AML-193 (cell line): ENCODE measurements at places on chromosomes 7 and 10.

- DNase-seq: no peak
These were observed 6.5 kb downstream of the MNX1 start for GRCh38 chr7:157003756-157004520.

DNA sequence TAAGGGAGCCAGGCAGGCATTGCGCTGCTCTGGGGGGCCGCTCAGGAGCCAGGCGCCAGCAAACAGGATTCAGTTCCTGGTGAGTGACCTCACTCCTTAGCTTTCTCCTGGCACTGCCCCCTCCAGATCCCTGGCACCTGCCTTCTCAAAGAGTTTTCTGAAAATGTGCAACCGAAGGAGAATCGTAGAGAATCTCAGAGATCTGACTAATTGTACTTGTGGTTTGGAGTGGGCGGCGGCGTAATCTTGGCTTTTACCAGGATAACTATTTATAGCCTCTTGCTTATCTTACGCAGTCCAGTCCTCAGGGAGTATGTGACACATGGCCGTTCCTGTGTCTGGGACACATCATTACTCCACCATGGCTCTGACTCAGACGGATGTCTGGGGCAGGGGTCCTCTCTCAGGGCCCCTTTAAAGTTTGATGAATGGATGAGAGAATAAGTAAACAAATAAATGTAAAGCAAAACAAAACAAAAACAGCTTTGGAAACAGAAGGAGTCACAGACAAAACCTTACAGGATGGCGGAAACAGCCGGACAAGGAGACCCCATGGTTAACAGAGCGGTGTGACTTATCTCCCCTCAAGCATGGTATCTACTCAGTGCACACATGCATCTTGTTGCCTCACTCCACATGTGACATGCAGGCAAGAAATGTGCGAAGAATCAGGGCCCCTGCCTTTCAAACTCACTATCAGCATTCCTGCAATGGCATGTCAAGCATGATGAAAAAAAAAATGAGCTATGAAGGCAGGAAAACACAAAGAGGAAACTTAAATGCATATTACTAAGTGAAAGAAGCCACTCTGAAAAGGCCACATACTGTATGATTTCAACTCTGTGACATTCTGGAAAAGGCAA, 99.7 kb downstream of the TNS3 start:
- DNase-seq: no peak

GRCh38 chr7:41287559-41288335, 415.1 kb downstream of the INHBA start:
- DNase-seq: no peak

DNA sequence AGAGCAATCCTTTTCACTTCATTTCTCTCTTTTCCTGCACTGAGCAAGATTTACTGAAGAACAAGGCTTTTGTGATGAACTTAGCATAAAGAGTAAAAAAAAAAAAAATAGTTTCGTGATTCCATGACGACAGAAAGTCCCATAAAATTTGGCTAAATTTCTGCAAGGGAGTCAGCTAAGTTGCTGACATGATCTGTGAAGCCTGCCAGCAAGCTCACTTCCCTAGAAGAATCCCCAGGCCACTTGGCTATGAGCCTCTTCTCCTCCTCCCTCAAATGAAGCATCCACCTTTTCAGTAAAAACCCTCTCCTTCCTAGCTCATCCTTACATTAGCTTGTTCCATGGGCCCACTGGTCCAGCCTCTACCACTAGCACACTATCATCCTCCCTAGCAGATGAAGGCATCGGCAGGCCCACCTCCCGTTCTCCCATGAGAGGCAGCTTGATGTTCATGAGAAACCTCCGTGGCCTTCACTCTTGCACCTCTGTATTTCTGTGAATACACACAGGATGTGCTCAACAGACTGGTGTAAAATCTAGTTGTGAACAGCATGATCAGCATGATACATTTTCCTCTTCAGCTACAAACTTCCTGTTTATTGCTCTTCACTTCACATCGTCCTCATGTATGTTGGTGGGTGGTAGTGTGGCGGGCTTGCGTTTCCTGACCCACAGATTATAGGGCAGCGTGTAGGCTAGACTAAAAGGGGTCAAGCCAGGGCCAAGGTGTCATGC, 30.9 kb downstream of the GIMAP8 start:
- no peak for DNase-seq

DNA sequence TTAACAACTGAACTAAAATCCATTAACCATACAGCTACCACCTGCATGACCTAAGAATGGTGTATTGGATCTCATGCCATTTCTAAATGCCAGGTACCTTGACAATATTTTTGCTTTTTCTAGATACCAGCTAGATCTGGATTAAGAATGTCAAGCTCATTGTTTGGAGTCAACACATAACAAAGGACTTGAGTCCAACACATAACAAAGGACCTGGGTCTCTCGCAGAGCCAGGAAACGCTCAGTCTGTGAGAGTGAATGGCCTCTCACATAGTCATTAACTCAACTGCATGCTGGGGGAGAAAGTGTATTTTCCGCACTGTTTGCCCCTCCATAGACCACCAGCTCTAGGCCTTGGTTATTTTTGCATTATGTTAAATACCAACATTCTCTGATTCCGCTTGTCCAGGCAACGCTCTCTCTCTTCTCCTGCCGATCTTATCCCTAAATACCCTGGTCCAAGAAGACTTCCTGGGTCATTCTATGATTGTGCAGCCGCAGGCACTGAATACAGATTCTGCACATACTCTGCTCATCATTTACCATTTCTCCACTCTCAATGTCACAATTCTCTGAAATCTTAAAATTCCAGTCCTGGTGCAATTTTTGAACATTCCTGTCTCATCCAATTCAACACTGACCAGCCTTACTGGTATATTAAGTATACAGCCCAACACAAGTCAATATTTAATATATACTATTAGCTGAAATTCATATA, 31.2 kb downstream of the ITIH5 start:
- no peak for DNase-seq

- no peak for DNase-seq
These were observed 6.5 kb downstream of the FKBP14 start for GRCh38 chr7:30019960-30020359.

- DNase-seq: no peak
These were observed 23.4 kb upstream of the RELN start for GRCh38 chr7:104012835-104013234.

DNA sequence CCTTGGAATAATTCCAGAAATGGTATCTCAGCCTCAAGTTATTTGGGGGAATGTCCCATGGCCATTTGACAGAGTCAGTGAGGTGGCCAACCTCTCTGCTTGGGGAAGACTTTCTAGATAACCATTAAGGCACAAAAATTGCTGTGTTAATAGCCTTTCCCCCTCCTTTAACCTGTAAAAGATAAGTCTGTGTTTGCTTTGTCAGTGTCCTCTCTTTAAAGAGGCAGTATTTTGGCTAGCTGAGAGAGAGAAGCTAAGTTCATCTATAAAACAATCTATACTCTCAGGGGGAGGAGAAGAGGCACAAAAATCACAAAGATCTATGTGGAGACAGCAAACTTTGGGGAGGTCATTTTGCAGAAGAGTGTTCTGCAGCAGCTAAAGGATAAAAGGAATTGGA, 72.1 kb downstream of the PLCE1 start:
- DNase-seq: no peak

DNA sequence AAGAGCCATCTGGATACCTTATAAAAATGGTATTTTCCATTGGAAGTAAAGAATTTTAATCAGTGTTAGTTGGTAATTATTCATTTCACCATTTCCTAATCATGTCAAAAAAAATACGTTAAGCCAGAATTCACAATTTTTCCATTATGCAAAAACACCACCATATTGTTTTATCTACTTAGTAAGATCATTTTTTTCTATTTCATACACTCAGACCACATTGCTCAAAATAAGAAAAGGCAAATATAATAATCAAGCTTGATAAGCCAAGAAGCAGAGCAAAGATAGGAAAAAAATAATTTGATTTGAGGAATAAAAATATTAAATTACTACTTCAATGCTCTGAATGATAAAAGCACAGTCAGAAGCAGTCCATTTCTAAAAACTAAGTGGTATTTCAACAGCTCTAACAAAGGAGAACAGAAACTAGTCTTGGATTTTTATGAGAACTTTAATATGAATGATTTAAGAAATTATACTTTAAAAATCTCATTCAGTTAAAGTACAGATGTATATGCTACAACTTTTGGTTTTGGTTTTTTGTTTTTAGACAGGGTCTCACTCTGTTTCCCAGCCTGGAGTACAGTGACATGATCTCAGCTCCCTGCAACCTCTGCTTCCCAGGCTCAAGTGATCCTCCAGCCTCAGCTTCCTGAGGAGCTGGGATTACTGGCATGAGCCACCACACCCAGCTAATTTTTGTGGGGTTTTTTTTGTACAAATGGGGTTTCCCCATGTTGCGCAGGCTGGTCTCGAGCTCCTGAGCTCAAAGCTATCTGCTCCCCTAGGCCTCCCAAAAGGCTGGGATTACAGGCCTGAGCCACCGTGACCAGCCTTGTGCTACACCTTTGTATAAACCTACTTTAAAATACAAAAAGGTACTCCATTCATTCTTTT, 46.6 kb downstream of the LRRN3 start:
- no peak for DNase-seq

DNA sequence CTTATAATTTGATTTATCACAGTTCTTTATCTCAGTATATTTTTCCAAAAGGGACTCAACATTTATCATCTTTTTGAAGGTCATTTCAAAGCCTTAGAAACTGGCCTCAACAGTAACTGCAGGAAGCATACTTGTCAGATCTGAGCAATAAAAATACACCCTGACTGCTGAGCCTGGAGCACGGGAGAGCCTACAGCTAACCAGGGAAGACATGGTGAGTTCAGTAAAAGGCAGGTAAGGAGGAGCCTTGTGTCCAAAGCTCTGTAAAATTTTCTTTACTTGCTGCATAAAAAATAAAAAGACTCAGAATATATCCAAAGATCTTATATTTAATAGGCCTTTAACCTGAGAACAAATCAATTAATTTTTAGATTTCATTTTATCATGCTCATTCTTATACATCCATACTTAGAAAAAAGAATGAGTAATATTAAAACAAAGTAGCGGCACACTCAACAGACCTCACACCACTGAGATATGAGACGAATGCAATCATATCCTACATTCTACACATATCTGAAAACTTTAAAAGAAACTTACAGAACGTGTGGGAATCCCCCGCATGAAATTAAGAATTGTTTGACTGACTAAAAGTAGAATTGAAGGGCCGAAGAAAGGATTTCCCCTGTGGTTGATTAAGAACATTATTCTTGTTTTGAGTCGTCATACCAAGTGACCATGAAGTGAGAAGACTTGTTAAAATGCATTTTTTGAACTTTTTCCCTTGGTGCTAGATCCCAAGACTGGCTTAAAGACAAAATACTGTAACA, 296.4 kb upstream of the MKLN1 start:
- DNase-seq: no peak

DNA sequence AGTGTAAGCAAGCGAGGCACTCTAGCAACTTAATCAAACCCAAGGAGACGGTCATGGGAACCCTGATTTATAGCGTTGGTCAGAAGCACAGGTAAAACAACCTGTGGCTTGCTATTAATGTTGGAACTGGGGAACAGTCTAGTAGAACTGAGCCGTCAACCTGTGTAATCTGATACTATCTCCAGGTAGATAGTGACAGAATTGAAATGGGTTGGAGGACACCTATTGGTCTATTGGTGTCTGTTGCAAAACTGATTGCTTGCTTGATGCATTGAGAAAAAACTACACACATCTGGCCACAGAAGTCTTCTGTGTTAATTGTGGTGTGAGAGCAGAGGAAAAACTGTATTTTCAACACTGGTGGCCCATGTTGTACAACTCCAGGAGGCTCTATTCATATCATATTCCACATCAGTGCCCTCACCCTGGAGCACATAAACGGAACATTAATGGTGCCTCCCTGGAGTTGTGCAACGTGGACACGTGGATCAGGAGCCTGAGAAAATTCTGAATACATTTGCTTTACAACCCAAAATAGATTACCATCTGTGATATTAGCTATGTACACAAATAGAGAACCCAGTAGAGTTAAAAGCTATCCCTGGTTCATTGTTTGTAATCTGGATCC, 112.2 kb downstream of the MYO3A start:
- no peak for DNase-seq

DNA sequence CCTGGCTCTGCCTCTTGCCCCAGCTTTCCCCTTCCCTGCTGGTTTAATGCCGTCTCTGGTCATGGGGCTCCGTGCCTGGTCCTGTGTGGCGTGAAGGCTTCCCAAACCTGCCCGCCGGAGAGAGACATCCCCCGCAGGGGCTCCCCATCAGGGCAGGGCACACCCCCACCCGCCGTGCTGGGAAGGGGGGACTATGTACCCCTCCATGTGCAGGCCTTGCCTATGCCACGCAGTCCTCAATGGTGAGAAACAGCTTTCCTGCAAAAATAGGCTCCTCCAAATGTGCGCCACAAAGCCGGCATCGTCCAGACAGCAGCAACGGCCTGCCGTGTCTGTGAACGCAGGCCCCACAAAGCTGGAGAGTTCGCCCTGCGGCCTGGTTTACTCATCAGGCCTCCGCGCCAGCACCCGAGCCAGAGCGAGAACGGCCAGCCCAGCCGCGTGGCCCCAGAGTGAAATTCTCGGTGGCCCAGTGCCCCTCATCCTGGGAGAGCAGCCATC, 313.4 kb downstream of the DNAJB6 start:
- no peak for DNase-seq

- DNase-seq: no peak
These were observed 47.4 kb upstream of the SLC29A3 start for GRCh38 chr10:71271662-71272055.

- no peak for DNase-seq
These were observed 2.7 kb upstream of the HYCC1 start for GRCh38 chr7:23016345-23017253.

GRCh38 chr7:148697256-148698006, 1.3 kb upstream of the CUL1 start:
- DNase-seq: no peak

- DNase-seq: no peak
These were observed 70.1 kb downstream of the ZPBP start for GRCh38 chr7:50022991-50023390.

DNA sequence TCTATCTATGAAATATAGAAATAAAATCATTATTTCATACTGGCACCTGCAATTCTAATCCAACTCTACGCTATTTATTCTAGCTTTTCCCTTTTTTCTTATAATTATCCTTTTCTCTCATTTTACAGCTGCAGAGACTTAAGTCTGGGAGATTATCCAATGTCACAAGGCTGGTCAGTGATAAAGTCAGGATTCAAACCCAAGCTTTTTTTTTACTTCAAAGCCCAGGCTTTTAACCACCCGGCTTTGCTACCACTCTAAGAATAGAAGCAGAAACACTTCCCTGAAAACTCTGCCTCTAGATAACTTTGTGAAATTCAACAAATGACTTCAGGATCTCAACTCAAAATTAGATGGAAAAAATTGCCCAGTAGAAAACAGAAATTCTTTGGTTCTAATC, 552.5 kb downstream of the IPMK start:
- DNase-seq: no peak

DNA sequence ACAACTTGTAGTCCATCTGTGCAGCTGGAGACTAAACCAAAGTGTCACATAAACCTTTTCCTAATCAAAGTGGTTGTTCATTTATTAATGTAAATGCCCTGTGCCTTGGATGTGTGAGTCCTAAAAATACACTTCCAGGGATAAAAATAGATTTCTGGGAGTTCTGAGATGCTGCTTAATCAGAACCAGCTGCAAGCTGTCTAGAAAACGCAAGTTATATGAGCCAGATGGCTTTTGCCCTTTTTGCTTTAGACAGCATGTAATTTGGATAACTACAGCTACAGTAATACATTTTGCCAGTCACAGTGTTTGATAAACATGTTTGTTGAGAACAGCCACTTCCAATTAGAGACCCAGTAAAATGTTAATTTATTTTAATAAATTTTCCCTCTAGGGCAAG, 185.1 kb upstream of the PRPS1L1 start:
- DNase-seq: no peak
